Left forelimb (tissue), 1 donor: ENCODE measurements at places on chromosomes 16 and 17.

- DNase-seq = no peak
Measured at GRCh38 chr17:48389903-48390302, 40.1 kb downstream of the SKAP1 start.

DNA sequence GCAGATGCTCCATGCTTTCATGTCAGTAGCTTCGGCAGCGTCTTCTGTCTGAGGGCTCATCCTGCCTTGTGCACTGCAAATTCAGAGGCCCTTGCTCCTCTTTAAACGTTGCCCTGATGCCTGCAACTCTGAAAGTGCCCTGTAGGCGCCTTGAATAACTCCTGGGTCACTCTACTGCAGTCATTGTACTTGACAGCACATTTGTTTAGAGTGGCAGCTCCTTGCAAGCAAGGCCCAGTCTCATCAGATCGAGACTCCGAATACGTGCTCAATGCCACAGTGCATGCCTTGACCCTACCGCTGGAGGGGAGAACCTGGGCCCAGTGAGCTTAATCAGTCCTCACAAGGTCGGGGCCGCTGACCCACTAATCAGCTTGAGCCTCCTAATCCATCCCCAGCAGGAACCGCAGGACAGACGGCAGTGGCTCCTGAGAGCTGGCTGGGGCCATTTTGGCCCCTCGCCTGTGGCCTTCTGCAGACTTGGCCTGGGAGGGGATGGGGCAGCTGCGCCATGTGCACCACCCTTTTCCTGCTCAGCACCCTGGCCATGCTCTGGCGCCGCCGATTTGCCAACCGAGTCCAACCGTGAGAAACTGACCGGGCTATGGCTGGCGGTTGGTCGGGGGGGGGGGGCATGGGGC lies at the start of gene PRCD:
Gene PRCD (plus strand): TSS at position 414 of the 641 bp plus-strand sequence. CDS start 98 bp downstream, at position 512.
- peak; percentile 59 for DNase-seq

- no peak for DNase-seq
Measured at GRCh38 chr16:3623642-3624041, 12.2 kb upstream of the SLX4 start.

DNA sequence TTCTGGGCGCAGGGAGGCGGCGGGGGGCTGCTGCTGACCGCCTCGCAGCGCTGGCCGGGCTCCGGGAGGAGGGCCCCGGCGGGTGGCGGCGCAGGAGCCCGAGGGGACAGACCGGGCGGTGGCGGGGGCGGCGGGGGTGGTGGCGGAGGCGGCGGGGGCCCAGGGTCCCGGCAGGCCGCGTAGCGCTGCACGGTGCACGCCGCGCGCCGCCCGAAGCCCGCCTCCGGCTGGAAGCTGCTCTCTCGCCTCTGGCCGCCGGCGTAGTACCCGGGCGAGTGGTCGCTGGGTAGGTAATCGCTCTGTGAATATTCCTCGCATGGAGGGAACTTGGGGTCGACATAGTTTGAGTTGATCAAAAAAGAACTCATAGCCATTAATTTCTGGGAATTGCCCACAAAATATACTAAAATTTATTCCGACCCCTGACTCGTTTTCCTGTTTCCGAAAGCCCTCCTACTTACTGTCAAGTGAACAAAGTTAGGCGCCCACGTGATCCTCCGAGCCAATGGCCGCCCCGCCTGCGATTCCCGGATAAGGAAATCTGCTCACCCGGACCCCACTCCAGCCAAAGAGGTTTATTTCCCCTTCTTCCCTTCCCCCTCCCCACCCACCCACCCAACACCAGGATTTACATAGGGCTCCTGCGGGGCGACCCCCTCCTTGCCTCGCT lies at the start of gene HOXB4:
Gene HOXB4 (minus strand): TSS at position 405 of the 670 bp plus-strand sequence. CDS start 31 bp downstream, at position 374.
- DNase-seq = no peak

GRCh38 chr17:40518401-40519088 lies 17.1 kb upstream of the TNS4 start:
- DNase-seq = no peak

DNA sequence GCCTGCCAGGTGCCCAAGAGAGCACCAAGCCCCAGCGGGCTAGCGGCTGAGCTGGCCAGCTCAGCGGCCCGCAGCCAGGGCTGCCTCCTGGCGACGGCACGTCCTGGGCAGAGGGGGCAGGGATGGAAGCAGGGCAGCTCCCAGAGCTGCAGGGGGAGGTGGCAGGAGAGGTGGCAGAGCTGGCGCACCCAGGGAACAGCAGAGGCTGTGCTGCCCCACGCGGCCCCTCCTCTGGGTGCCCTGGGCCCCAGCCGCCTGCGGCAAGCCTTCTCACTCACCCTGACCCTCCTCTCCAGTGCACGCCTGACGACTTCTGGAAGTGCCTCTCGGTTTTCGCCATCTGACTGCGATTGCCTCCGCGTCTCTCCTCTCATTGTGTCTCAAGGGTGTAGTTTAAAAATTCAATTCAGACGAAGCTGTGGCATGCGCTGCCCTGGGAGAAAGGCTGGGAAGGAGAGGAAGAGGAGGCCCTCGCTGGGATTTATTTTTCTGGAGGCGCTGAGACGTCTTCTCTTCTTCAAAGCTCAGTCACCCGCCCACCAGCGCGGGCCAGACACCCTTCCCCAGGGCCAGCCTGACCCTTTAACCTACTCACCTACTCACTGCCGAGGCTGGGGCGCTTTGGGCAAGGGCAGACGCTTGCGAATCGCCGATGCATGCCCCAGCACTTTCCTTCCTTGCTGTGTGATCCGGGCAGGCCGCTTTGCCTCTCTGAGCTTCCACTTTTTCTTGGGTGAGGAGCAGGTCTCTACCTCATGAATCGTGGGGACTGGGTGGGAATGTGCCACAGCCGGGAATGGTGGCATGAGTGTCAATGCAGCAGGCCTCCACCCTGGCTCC lies 24.9 kb downstream of the GSE1 start:
- no peak for DNase-seq
